Immature natural killer cell (primary cell): ENCODE measurements at places on chromosomes 1 and 21.

DNA sequence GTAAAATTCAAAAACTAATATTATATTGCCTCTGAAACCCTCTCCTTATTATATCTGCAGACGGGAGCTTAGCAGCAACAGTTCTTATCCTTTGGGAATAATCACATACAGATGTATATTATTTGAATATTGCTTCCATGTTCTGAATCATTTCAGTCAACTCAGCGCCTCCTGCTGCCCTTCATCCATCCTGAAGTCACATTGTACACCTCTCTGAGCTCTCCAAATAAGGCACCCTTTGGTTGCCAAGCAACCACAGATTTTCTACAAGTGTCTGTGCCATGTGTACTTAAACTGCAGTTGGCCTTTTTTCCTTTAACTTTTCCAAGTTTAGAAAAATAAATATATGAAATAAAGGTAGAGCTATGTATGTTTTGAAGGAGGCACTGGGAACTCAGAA is 384.3 kb downstream of the LRRIQ3 start:
- no peak for DNase-seq
- no peaks in the 10 kb centered on the region for H3K4me1 ChIP-seq
- no peak overlapping the region for H3K27ac ChIP-seq
- H3K36me3 ChIP-seq = no peaks in the 10 kb centered on the region
- H3K4me3 ChIP-seq = no peak overlapping the region
- no peaks in the 10 kb centered on the region for H3K27me3 ChIP-seq

DNA sequence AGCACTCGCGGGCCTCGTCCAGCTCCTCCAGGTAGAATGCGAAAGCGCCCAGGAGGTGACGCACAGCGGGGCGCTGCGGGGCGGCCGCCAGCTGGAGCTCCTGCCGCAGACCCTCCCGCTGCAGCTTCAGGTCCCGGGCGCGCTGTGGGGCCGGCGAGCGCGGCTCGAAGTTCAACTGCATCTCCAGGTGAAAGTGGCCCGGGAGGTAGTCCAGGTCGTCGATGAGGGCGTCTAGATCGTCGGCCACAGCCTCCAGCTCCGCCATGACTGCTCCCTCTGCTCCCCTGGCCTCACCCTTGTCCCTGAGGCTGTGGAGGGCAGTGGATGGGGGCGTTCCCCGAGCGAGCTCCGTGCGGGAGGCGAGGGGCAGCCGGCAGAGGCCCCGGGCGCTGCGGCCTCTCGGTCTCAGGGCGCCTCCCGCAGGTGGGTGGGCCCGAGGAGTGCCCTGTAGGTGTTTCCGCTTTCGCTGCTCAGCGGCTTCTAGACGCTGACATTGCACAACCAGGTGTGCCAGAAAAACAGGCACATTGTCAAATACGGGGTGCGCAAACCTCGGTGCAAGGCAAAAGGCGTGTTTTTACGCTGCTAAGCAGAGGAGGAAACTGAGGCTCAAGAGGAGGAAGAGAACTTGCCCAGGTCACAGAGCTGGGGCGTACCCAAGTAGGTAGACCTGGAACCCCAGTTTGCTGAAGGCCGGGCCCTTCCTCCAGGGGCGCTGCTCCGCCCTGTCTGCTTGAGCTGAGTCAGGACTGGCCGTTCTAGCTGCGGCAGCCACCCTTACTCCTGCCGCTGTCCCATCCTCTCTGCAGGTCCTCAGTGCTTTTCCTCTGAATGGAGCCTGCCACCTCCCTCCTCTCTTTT is at the start of gene TTC22:
Gene TTC22 (minus strand): TSS at position 425 of the 861 bp plus-strand sequence. CDS start 160 bp downstream, at position 265.
- H3K27ac ChIP-seq = peak within 1 kb of the TSS; percentile 96
- H3K27me3 ChIP-seq = no peaks in the 10 kb centered on the region
- H3K36me3 ChIP-seq = peaks cover 5% of the 10 kb centered on the region
- peak within 1 kb of the TSS; percentile 97 for H3K4me3 ChIP-seq

- H3K4me1 ChIP-seq = peaks cover 3% of the 10 kb centered on the region
- DNase-seq = no peak
These were observed 22.5 kb upstream of the SRP9 start for GRCh38 chr1:225754940-225755641.

- H3K27me3 ChIP-seq = no peaks in the 10 kb centered on the region
- no peak for DNase-seq
- H3K4me3 ChIP-seq = no peak overlapping the region
- no peaks in the 10 kb centered on the region for H3K36me3 ChIP-seq
- H3K4me1 ChIP-seq = no peaks in the 10 kb centered on the region
These were observed 25.9 kb downstream of the ITSN1 start for GRCh38 chr21:33668180-33668579.

DNA sequence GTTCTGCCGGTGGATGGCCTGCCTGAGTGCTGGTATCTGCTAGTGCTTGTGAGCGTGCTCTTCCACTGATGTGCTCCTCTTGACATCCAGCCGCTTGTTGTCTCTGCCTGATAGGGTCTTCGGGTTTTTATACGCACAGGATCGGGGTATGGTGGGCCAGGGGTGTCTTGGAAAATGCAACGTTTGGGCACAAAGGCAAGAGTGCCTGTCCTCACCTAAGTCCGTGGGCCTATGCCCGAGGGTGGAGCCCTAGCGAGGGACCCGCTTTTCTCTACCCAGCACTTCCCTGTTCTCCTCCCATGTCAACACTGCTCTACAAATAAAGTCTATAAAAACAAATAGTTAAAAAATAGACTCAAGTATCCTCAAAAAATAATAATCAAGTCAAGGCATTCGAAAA is 1007.8 kb downstream of the PLA2G4A start:
- no peak overlapping the region for H3K27ac ChIP-seq
- H3K4me3 ChIP-seq = no peak overlapping the region
- no peaks in the 10 kb centered on the region for H3K4me1 ChIP-seq
- no peak for DNase-seq
- no peaks in the 10 kb centered on the region for H3K27me3 ChIP-seq

DNA sequence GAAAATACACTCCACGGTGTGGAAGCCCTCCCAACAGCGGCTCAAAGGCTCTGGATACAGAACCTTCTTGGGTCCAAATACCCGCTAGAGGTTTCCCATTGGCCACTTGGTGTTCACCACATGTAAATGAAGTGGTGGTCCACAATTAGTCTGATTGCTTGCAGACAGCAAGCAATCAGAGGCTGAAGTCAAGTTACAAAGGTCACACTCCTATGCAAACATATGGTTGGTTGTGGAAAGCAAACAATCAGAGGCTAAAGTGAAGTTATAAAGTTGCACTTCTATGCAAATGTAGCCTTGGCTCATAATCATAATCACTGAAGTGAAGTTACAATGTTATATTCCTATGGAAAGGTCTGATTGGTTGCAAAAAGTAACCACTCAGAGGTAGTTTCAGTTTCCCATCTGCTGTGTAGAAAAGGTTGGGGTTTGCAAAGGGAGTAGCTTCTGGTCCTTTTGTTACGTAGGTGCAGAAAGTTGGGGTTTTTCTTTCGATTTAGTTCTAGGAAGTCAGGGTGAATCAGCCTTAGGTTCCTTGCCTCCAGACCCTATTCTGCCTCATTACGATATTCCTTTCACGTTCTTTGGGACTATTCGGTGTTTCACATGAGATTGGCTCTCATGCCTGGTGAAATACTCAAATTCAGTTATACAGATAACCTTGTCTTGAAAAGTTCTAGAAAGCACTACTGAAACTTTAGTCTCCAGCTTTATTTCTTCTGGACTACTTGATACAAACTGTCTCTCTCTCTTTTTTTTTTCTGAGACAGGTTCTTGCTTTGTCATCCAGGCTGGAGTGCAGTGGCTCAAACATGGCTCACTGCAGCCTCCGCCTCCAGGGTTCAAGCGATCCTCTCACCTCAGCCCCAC is 36.7 kb upstream of the MTF2 start:
- H3K27me3 ChIP-seq = no peaks in the 10 kb centered on the region
- peak; percentile 73 for DNase-seq
- H3K27ac ChIP-seq = peak overlapping the region; percentile 88
- no peaks in the 10 kb centered on the region for H3K36me3 ChIP-seq
- H3K4me1 ChIP-seq = peaks cover 16% of the 10 kb centered on the region

GRCh38 chr1:66999640-67000400 is 54.1 kb downstream of the SLC35D1 start:
- H3K27ac ChIP-seq = no peak overlapping the region
- peaks cover 5% of the 10 kb centered on the region for H3K4me1 ChIP-seq
- H3K4me3 ChIP-seq = no peak overlapping the region
- DNase-seq = no peak
- peaks cover 8% of the 10 kb centered on the region for H3K36me3 ChIP-seq
- H3K27me3 ChIP-seq = no peaks in the 10 kb centered on the region

GRCh38 chr1:245489838-245490237 is 335.1 kb downstream of the KIF26B start:
- no peak overlapping the region for H3K27ac ChIP-seq
- H3K4me1 ChIP-seq = no peaks in the 10 kb centered on the region
- H3K36me3 ChIP-seq = no peaks in the 10 kb centered on the region
- H3K27me3 ChIP-seq = peaks cover 4% of the 10 kb centered on the region
- no peak overlapping the region for H3K4me3 ChIP-seq
- no peak for DNase-seq

DNA sequence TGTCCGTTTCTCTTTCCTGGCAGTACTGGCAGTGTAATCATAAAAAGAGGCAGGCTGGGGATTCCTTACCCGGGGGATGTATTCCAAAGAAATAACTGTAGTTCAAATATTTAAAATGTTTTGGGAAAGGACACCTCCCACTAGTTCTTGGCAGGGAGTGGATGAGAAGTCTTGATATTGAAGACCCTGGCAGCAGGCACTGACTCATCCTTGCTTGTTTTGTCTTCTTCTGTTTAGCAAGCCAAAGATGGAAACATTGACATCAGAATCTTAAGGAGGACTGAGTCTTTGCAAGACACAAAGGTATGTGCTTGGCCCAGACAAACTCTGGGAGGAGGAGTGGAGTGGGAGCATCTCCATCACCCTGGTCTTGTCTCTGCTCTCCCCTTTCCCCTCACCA is 639 bp downstream of the IL20 start:
- H3K4me3 ChIP-seq = no peak overlapping the region
- H3K27me3 ChIP-seq = peaks cover 7% of the 10 kb centered on the region
- H3K4me1 ChIP-seq = no peaks in the 10 kb centered on the region
- no peak for DNase-seq
- H3K36me3 ChIP-seq = peaks cover 3% of the 10 kb centered on the region

DNA sequence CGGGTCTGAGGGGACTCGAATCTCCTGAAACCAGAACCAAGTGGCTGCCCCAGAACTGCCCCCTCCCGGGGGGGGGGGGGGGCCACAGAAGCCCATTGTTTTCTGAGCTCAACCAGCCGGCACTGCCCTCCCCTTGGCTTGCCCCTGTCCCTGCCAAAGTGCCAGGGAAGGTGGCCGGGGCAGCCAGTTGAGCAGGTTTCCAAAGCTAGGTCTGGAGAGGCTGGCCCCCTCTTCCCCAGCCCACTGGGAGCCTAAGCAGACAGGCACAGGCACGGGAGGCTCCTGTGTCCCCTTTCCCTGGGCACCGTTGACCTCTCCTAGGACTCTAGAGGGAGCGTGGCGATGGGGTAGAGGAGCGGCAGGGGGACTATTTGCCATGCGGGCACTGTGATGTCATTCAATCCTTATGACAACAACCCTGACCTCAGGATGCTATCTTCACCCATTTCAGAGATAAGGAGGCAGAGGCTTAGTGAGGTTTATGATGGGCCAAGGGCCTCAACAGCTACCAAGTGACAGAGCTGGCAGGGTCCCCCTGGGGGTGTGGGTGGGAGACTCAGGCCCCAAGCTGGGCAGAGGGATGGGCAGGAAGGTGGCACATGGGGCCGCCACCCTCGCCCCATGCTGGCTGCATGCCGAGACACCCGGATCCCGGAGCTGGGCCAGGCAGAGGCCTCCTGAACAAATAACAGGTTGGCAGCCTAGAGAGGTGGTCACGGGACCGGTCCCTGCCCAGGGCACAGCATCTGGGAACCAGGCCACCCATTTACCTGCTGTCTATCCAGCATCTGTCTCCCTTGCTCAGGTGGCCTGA is 35.0 kb downstream of the RAP1GAP start:
- H3K36me3 ChIP-seq = no peaks in the 10 kb centered on the region
- no peaks in the 10 kb centered on the region for H3K4me1 ChIP-seq
- no peak for DNase-seq
- no peak overlapping the region for H3K27ac ChIP-seq

- H3K36me3 ChIP-seq = peaks cover 12% of the 10 kb centered on the region
- no peaks in the 10 kb centered on the region for H3K4me1 ChIP-seq
- H3K27me3 ChIP-seq = peaks cover 10% of the 10 kb centered on the region
- no peak overlapping the region for H3K4me3 ChIP-seq
These were observed 36.4 kb upstream of the ADARB1 start for GRCh38 chr21:45037986-45038385.

DNA sequence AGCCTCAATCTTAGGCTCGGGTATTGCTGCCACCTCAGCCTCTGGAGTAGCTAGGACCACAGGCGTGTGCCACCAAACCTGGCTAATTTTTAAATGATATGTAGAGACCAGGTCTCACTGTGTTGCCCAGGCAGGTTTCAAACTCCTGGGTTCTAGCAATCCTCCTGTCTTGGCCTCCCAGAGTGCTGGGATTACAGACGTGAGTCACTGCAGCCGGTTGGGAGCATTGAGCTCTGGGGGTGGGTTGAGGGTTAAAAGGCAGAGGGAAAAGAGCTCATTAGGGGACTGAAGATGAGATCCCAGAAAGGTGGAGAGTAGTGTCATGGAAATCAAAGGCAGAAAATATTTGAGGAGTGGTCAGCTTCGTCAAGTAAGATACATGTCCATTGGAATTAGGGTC is 7.1 kb downstream of the RAD54L start:
- no peak for DNase-seq
- no peak overlapping the region for H3K27ac ChIP-seq
- H3K4me1 ChIP-seq = no peaks in the 10 kb centered on the region
- H3K4me3 ChIP-seq = no peak overlapping the region
- H3K27me3 ChIP-seq = no peaks in the 10 kb centered on the region
- no peaks in the 10 kb centered on the region for H3K36me3 ChIP-seq

GRCh38 chr1:46370214-46370633 is 23.9 kb upstream of the FAAH start:
- no peaks in the 10 kb centered on the region for H3K4me1 ChIP-seq
- H3K36me3 ChIP-seq = peaks cover 21% of the 10 kb centered on the region
- no peaks in the 10 kb centered on the region for H3K27me3 ChIP-seq
- H3K27ac ChIP-seq = no peak overlapping the region
- H3K4me3 ChIP-seq = no peak overlapping the region

DNA sequence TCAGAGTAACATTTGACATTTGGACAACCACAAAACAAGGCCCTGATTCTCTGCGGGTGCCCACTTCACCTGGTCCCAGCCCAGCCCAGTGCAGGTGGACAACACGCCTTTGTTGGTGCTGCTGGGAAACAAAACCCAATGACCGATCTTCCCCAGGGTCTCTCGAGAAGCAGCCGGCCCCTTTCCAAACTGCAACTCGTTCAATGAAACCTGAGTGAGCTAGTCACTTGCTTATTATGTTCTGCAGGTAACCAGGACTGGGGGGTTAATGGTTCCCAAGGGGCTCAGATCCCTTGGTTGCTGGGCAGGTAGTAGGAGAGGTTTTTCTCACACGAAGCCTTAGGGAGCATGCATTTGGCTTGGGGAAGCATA is 42.9 kb downstream of the ABCG1 start:
- H3K27ac ChIP-seq = no peak overlapping the region
- peaks cover 4% of the 10 kb centered on the region for H3K36me3 ChIP-seq
- H3K4me3 ChIP-seq = no peak overlapping the region

- H3K4me1 ChIP-seq = peaks cover 36% of the 10 kb centered on the region
- no peak for DNase-seq
These were observed 30.5 kb downstream of the SIPA1L2 start for GRCh38 chr1:232599178-232600041.

- H3K27ac ChIP-seq = no peak overlapping the region
- no peaks in the 10 kb centered on the region for H3K27me3 ChIP-seq
- no peak overlapping the region for H3K4me3 ChIP-seq
- H3K4me1 ChIP-seq = no peaks in the 10 kb centered on the region
These were observed 1009.0 kb downstream of the PLA2G4A start for GRCh38 chr1:187837787-187838186.

- DNase-seq = no peak
- peaks cover 6% of the 10 kb centered on the region for H3K27me3 ChIP-seq
- H3K36me3 ChIP-seq = no peaks in the 10 kb centered on the region
- H3K4me3 ChIP-seq = no peak overlapping the region
- H3K27ac ChIP-seq = no peak overlapping the region
- H3K4me1 ChIP-seq = peaks cover 4% of the 10 kb centered on the region
These were observed 22.1 kb downstream of the RRP1 start for GRCh38 chr21:43811262-43812105.
